ENCODE measurements at places on chromosomes 11 and 22.

- DNase-seq, result no peak
These were observed 21.0 kb upstream of the TOLLIP start for GRCh38 chr11:1330473-1330872.

- DNase-seq, result no peak
These were observed 364.9 kb downstream of the BRD1 start for GRCh38 chr22:49462795-49463194.

- no peak for DNase-seq
These were observed 90.5 kb upstream of the DBX1 start for GRCh38 chr11:20250644-20251247.

- peak; percentile 34 for DNase-seq
These were observed 86.6 kb downstream of the KCNQ1 start for GRCh38 chr11:2531277-2531986.

DNA sequence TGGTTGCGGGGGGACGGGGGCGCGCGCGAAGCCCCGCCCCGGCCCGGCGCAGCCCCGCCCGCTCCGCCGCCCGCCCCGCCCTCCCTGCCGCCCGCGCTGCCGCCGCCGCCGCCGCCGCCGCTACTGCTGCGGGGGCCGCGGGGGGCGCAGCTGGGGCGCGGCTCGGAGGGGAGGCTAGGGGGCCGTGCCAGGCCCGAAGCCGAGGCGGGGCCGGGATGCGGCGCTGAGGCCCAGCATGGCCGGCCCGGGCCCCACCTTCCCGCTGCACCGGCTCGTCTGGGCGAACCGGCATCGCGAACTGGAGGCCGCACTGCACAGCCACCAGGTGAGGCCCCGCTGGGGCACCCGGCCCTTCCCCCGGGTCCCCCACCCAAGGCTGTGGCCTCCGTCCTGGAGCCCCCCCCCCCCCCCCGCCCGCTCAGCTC is at the start of gene ANKRD13D:
TSS of gene ANKRD13D (plus strand) at position 78 of the 425 bp plus-strand sequence. CDS start at position 236, 158 bp downstream.
- no peak for DNase-seq

DNA sequence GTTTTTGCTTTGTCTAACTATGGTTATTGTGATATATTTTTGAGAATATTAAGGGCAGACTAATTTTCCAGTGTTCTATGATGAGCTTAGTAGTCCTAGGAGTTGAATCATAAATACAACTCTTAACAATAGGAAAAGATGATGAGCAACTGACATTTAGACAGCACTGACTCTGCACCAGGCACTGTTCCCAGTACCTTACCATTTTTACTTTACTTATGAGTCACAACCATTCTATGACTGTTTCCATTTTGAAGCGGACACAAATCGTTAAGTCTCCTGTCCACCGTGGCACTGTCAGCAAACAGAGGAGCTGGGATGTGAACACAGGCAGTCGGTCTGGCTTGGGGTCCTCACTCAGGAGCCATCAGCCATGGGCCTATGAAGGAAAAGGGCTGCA is 3.4 kb upstream of the SCGB2A2 start:
- DNase-seq, result no peak

GRCh38 chr11:102470251-102470650 is 17.7 kb upstream of the TMEM123 start:
- DNase-seq, result no peak

DNA sequence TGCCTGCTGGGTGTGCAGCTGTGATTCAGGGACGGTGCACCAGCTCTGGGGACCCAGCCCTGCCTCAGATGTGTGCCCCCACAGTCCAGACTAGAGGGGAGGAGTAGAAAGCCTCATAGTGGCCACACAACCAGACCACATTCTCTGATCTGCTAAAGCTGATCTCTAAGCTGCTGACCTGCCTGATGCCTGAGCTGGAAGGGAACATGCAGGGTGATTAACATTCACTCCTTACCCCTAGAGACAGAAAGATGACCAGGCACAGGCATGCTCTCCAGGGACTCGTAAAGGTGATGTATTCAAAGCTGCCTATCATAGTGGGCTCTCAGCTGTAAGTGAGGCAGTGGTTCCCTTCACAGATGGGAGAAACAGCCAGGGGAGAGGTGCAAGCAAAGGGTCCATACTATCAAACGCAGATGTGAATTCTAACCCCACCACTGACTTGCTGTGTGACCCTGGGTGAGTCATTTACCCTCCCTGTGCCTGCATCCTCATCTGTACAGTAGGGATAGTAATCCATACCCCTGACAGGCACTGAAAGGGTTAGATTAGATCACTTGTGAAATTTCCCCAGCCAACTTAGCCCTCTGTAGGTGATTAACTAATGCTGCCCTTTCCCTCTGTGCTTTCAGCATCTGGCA is 29.0 kb upstream of the LRRC32 start:
- DNase-seq, result no peak

DNA sequence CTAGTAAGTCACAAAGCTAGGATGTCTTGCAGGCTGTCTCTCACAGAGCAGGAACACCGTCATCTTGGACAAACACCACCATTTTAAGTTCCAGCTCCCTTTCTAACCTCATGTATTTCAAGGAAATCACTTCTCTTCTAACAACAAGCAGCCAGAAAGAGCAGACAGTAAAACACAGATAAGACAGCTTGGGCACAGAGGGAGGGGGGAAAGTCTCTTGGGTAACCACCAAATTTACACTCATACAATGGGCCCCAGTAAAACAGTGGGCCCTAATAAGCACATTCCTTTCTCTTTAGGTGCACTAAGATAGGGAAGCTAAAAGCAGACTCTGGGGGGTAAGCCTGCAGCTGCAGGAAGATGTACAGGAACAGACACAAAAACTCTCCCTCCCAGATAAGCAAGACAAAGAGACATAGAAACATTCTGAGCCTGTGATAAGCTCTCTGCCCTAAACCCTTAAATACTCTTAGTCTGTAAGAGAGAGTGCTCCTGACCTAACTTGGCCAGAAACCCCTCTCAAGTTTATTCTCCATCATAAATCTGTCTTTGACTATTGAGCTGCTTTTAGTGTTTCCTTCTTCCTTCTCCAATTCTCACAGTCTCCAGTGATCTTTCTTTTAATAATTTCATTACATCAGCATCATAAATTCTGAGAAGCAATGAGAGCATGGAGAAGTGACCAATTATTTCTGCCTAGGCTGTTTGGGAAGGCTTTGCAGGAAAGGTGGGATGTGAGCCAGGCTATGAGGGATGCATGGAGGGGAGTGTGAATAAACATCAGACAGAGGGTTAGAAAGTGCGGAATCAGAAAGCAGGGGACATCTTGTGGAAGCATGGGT is 7.4 kb downstream of the OR10D3 start:
- no peak for DNase-seq

DNA sequence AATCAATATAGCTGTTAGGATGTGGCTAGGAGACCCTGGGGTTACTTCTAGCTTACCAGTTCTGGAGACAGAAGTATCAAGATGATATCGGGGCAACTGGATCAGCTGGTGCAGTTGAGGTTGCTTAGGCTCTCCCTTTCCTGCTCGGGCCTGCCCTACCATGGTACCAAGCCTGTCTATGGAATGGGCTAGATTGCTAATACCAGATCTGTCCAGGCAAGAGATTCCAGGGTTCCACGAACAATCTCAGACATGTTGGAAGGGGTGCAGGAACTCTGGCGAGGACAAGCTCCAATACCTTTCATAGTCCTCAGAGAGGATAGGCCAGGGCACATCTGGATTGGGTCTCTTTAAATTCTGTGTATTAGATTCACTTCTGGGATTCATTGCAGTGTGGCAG is 53.8 kb downstream of the ADM start:
- no peak for DNase-seq

DNA sequence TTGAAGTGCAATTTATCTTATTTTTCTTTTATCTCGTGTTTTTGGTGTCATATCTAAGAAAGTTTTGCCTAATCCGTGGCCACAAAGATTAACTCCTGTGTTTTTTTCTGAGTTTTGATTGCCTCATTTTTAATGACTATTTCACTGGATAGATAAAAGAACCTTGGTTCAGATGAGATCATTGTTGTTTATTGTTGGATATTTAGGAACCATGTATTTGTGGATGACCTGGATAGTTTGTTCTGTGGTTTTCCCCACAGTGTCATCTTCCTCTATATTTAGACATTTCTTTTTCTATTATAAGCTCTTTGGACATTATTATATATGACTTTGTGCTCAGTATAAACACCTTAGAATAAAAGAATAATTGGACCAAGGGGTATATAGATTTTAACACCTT is 37.2 kb downstream of the PPP6R3 start:
- no peak for DNase-seq

DNA sequence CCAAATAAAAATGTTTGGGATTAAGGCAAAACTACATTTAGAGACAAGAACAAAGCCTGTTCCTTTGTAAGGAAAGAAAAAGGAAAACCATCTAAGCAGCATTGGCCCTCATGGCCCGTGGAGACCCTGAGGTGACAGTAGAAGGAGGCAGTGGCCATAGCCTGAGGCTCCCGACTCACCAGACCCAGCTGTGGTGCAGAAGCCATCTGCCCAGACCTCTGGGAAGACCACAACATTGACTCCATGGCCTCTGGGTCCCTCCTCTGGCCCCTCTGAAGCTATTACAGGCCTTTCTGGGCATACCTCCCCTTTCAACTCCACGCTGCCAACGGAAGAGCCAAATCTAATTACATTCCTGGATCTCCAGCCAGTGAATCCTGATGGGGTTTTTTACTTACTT is 6.4 kb downstream of the PRAME start:
- DNase-seq, result no peak

GRCh38 chr11:130891326-130891725 is 25.0 kb downstream of the SNX19 start:
- DNase-seq, result no peak

DNA sequence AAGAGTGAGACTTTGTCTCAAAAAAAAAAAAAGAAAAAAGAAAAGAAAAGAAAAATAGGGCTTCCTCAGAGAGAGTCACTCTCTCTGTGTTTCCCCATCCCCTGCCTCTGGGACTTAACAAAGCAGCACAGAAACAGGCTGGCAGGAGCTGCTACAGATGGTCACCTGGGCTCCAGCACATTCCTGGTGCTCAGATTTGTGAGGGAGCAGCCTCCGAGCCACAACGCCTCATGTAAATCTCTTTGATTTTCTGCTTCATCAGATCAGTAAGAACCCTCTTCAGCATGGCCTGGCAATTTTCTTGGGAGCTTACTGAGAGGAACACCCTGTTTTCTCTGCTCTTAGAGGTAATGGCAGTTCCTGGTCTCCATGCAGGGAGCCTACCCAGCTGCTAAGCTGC is 15.2 kb upstream of the LDHA start:
- DNase-seq, result no peak

- DNase-seq, result no peak
These were observed 21.6 kb downstream of the AAMDC start for GRCh38 chr11:77842441-77843121.

GRCh38 chr22:40238425-40239344 is 61.0 kb downstream of the TNRC6B start:
- DNase-seq, result no peak

DNA sequence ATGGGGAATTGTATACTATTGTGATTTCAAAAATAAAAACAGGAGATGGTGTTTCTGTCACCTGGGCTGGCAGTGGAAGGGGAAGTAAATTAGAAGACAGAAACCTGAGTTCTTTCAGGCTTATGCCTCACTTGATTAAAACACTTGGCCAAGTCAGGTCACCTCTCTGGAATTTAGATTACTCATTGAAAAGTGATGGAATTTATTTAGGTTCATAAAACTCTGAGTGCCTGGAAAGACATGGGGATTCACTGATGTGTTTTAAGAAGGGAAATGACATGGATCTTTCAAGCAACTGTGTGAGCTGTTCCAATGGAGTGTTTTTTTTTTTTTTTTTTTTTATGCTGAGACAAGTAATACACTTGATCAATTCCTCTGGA is 400.1 kb downstream of the TMEM135 start:
- DNase-seq, result no peak

DNA sequence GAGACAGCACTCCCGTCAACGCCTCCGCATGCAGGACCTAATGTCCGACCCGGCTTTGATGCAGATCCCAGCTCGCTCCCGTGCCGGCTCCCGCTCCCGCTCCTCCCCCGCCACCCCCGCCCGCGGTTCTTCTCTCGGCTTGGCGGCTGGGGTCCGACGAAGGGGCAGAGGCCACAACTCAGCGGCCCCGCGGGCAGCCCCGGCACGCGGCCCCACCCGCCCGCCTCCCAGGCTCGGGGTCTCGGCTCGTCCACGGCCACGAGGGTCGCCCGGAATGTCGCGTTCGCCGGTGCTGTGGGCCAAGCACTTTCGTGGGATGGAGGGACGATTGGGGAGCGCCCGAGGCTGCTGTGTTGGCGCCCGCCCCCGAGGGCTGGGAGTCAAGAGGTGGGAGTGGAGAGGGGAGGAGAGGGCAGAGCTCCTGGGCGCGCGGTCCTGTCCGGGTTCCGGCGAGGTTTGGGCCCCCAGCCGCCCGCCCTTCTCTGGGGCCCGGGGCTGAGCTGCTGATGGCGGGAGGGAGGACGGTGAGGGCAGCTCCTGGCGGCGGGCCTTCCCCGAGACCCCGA is 5.3 kb upstream of the TBX1 start:
- DNase-seq, result no peak

DNA sequence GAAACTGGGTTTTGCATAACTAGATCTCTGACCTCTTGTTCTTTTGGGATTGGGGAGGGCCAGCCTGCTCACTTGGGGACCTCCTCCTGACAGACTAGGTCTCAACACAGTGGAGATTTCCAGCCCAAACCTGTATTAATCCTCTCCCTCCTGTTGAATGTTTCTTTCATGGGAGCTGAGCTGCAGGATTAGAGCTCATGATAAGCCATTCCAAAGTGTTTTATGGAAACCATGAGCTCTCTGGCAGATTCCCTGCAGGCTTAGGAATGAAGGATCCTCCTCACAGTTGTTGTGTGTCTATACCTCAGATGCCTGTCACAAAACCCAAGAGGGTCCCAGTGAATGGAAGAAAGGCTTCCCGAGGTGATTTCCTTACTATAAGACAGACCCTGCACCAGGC is 248.4 kb upstream of the B3GAT1 start:
- no peak for DNase-seq

GRCh38 chr11:65918211-65919140 is at the start of gene C11orf68:
C11orf68 (minus strand) TSS chr11:65919062; CDS start chr11:65919031, 31 bp downstream.
- DNase-seq, result no peak

GRCh38 chr11:122103321-122103720 is 12.7 kb downstream of the BLID start:
- no peak for DNase-seq

DNA sequence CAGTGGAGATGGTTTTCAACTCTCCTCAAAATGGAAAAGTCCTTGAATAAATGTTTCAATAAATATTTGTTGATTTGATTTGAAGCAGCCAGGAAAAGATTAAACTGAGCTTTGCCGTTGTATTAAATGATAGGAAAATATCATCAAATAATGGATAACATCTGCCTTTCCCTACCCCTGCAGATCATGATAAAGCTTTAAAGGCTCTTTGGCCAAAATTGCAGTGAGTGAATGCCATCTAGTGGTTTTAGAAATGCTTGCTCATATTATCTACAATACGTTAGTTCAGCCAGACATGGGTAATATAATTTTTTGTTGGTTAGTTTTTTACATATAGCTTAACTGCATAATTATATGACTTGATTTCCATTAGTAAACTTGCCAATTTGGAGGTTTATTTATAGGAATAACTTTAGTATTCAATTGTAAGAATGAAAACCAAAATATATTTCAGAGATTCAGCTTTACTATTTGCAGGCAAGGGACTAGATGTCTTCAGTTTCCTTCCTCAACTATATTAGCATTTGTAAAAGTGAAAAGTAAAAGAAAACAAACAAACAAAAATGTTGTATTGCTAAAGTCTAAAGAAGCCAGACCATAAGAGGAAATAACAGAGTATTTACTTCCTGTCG is 159.2 kb downstream of the MSANTD4 start:
- no peak for DNase-seq
